HEK293T (cell line): ENCODE measurements at places on chromosomes 5 and 9.

DNA sequence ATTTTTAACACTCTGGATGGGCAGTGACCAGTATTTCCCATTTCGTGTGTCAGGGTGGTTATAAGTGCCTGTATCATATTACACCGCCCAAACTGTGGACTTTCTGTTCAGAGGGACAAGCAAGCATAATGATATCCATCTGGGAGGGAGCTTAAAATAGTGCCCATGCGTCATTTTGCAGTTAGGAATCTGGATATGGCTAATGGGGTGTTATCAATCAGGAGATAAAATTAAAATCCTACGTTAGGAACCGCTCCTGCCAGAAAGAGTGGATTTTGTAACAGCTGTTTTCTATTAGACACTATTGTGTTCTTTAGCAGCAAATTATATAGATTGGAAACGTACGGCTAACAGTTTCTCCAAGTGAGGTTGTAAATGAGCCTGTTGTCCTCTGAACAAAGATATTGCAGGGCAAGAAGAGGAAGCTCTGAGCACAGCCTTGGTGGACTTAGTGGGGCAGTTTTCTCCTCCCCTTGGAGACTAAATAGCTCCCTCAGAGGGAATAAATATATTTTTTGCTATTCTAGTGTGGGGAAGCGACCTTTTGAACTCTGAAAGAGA lies 160.4 kb downstream of the SPATA31D1 start:
- peak; percentile 32 for DNase-seq

DNA sequence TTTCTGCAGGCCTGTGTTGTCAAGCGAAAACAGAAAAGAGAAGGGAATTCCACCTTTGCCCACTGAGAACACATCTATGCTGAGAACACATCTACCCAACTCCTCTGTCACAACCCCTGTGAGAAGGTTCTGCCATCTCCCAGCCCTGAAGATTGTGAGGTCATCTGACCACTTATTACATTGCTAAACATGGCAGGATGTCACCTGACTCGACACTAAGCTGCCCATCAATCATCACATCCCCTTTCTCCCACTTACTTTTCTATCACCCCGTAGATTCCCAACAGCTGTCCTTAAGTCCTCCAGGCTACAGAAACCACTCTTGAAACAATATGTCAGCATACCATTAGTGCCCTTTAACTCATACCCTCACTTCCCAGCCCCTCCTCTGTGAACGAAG lies 64.2 kb upstream of the PRSS3 start:
- no peak for DNase-seq

DNA sequence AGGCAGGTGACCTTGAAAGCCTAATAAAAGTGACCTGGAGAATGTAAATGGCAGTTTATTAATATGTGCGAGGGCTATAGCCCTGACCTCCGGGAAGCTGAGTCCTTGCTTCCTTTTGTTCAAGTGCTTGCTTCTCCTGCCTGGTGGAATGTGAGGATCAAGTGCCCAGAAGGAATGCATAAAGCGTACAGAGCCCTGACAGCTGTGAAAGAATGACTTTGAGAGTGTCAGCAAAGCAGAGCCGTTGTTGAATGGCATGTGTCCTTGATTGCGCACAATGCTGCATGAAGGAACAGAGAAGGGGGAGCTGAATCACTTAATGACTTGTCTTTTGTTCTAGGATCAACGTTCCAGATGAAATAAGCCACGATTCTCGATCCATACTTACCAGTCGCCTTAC lies 133.0 kb downstream of the SLF1 start:
- DNase-seq = no peak

DNA sequence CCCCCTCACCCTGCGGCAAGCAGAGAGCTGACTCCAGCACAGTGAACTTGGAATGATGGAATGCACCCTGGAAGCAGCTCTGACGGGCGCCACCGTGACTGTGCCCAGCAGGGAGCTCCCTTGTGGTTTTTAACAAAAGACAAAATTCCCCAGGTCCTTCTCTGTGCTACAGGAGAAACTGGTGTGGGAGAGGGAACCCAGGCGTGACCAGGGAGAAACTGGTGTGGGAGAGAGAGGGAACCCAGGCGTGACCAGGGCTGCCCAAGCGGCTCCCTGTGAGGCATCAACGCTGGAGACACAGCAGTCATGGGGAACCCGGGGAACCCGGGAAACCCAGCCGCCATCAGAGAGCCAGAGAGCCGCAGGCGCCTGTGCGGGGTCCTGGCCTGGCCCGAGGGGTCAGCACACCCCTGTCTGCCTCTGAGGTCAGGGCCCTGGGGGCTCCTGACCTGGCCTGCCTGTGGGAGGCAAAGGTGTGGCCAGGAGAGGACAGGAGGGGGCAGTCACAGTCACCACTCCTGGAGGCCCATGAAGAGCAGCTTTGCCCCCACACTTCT lies 3.1 kb upstream of the AHRR start:
- no peak for DNase-seq

- DNase-seq = no peak
These were observed 7.8 kb downstream of the ECSCR start for GRCh38 chr5:139454568-139455290.

GRCh38 chr5:146409054-146409671 lies 38.0 kb upstream of the TCERG1 start:
- no peak for DNase-seq

DNA sequence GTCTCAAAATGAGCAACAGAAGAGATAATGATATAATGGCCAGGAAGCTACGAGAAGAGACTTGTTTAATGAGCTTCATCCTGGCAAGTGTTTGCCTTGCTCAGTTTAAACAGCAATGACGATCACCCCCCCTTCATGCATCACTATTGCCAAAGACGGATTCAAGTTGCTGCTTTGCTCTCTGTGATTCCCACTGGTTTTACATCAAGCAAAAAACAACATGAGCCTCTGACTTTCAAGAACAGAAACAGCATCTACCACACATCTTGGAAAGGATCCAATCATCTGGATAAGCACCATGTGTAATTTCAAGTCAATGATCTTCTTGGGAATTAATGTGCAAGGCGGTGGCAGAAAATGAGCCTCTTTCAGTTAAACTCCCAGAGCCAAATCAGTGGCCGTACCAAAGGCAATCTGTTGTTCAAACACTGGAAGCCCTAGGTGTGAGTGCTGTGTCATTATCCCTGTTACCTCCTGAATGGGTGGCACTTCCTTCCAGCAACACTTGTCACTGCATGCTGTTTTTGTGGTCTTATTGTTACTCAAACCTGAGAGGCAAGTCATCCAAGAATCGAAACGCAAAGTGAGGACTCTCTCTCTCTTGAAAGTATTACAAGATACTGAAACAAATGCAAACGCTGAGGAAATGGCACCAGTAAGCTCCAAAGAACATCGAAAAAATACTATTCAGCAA lies 72.8 kb downstream of the MED27 start:
- no peak for DNase-seq

- DNase-seq = no peak
These were observed 77.2 kb downstream of the PGM5 start for GRCh38 chr9:68433531-68434110.

GRCh38 chr5:378976-379742 lies 57.6 kb downstream of the AHRR start:
- no peak for DNase-seq

DNA sequence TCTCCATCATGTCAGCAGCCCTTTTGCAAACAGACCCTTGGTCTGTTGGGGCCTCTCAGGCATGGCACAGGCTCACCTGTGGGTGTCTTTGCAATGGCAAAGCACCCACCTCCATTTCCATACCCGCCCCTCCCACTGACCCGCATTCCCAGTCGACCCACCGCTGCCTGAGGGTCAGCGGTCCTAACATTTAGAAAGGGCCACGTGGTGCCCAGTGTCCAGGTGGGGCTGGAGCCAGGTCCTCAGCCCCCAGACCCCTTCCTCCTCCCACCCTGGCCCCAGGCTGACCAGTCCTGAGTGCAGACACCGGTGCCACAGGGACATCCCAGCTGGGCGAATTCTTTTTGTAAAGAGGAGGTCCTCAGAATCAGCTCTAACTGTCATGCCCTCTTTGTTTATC lies 43.3 kb upstream of the CEP72 start:
- DNase-seq = no peak

DNA sequence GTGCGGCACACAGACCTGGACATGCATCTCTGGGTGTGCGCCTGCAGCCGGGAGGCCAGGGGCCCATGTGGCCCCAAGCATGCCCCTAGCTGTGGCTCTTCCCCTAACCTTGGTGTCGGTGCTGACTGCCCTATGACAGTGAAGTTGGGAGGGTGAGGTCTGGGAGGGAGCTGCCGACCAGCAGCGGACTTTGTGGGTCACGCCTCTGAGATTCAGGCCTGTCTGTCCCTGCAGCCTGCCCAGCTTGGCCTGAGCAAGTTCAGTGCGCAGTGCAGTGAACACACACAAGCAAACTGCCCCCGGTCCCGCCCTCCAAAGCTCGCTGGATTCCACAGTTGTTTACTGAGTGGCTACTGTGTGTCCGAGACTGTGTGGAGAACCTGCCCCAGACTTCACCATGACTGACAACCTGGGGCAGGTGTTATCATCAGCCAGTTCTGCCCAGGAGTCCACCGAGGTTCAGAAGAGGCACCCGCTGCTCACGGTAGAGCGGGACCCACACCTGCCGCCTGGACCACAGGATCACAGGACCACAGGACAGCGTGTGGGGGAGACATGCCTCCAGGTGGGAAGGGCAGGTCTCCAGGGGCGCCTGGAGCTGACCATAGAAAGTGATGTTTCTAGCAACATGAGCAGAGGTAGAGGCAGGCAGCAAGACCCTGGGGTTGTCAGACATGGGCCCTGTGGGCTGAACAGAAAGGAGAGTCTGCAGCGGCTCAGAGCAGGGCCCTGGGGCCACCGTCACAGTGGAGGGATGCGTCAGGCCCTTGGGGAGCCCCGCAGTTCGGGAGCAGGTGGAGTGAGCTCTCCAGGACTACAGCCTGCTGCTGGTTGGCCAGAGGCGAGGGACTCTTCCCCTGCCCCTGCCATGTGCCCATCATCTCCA lies 105.1 kb downstream of the PHF2 start:
- no peak for DNase-seq

GRCh38 chr5:67095346-67096171 lies 101.0 kb downstream of the CD180 start:
- DNase-seq = no peak

GRCh38 chr5:102845041-102845440 lies 89.9 kb downstream of the PAM start:
- DNase-seq = no peak

DNA sequence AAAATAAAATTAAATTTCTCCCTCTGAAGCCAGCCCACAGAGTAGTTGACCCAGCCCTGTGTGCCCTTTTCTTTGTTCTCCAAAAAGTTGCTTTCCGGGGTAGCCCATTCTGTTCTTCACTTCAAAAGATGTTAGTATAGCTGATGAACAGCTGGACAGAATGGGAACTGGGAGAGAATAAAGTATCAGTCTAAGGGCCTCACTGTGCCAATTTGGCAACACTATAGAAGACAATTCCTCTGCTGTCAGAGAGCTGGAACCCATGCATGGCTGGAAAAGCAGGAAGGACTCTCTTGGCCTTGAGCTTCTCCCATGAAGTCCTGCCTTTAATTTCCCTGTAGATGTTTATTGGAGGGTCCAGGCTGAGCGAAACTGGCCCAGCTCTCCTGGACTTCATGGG lies 11.0 kb upstream of the TNFSF8 start:
- no peak for DNase-seq

DNA sequence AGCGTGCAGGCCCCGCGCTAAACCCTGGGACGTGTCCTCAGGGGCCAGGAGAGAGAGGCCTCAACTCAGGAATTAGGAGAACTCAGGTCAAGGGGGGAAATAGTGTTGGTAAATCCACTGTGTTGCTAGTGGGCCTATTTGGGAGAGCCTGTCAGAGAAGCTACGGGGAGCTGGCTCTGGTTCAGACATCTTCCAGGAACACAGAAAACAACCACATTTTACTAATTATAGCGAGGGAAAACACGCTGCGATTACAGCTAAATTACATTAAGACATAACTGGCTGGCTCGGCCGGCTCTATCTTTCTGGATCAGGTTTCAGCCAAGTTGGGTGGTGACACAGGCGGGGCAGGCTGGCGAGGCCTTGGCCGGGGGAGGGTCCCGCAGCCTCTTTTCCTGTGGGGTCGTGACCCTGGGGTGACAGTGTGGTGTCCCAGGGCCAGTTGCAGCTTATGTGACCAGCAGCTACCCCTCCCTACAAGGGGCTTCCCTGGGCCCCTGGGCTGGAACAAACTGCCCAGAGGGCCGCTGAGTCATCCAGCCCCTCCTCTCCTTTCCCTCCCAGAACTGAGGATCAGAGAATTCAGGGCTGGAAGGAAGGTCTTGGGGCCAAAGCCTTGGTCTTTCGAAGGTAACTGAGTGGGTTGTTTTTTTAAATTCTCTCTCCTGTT lies 75.1 kb downstream of the FGF18 start:
- peak; percentile 72 for DNase-seq

DNA sequence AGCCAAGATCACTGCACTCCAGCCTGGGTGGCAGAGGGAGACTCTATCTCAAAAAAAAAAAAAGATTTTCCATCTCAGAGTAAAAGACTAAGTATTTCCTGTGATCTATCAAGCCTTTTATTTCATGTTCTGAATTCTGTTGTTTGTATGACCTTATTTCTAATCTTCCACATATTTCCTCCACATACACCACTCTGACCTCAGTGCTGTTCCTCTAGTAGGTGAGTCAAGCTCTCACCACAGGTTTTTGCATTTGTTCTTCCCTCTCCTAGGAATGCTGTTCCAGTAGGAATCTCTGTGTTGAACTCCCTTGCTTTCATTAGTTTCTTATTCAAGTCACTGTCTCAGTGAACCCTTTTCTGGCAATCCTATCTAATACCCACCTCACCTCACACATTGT lies 68.1 kb downstream of the INVS start:
- no peak for DNase-seq

DNA sequence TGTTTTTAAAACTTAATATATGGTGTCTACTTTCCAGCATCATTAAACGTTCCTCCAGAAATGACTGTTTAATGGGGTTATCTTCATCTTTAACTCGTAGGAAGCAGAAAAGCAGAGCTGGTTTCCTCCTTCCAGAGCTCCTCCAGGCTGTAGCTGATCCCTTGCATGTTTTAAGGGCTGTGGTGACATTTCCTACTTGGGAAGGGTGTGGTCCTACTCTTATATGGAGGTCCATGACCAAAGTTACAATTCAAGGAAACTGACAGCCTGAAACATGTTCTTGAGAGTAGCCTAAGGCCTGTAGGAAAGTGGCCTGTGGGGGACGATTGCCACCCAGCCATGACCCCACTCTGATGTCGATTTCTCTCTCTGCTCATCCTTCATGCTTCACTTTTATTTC lies 297.1 kb downstream of the GADD45G start:
- DNase-seq = no peak

DNA sequence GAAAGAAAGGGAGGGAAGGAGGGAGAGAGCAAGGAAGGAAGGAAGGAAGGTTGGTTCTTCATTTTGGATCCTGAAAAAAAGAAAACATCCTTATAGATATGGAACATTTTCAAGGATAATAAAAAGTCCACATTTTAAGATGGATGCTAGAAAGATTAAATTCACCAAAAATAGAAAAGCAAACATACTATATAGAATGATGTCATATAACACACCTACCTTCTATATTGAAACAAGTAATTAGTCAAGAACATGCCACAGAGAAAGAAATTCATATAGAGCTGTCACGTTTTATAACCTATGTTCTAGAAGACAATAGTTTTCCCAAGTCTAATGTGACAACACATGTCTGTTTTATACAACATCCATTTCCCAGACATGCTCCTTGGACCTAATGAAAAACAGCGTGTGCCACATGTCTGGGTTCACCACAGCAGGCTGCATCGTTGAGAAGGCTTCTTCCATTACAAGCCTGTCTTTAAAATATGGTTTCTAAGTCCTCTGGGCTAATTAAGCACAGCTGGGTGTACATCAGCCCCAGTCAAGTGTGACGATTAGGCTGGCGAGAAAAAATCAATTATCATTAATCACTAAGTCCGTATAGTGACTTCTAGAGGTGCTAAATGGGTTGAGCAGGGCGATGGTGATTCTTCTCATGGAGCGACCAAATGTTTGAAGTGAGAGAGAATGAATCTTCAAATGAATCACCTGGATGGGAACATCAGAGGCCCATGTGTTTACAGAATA lies 301.8 kb downstream of the TLE1 start:
- no peak for DNase-seq
